ENCODE measurements at places on chromosomes 13 and 19.

DNA sequence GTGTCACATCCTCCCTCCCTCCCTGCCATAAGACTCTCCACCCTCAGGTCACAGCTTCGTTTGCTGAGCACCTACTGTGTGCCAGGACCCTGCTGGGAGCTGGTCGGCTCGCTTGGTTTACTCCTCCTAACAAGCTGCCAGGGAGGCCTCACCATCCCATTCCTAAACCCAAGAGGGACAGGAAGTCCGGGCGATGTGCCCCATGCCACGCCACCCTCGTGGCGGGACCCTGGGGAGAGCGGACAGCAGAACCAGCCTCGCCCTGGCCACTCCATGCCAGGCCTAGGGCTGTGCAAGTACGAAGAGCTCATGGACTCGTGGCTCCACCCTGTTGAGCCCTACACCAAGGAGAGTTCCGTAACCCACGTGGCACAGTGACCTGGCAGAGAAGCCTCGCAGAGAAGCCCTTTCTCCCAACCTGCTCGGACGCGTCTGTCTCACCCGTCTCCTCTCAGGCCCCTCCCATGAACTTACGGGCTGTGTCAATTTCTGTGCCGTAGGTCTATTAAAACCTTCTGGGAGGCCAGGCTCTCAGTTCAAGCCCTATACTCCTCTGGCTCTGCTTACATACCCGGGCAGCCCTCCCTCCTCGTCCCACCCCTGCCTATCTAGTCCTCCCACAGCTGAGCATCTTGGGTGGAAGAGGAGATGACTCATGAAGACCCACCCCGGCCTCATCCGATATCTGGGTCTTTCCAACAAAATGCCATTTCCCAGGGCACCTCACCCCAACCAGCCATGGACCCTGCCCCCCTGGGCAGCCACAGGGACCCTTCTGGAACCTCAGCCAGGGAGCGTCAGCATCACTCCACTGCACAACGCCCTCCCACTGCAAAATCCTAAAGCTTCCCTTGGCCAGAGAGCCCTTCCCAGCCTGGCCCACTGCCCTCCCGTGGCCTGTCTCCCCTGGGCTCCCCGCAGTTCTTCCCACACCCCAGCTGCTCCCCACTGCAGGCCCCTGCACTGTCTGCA lies 2.6 kb downstream of the UBXN6 start:
- no peak for DNase-seq

- DNase-seq, result no peak
These were observed 282.1 kb downstream of the TDRD3 start for GRCh38 chr13:60679131-60679530.

DNA sequence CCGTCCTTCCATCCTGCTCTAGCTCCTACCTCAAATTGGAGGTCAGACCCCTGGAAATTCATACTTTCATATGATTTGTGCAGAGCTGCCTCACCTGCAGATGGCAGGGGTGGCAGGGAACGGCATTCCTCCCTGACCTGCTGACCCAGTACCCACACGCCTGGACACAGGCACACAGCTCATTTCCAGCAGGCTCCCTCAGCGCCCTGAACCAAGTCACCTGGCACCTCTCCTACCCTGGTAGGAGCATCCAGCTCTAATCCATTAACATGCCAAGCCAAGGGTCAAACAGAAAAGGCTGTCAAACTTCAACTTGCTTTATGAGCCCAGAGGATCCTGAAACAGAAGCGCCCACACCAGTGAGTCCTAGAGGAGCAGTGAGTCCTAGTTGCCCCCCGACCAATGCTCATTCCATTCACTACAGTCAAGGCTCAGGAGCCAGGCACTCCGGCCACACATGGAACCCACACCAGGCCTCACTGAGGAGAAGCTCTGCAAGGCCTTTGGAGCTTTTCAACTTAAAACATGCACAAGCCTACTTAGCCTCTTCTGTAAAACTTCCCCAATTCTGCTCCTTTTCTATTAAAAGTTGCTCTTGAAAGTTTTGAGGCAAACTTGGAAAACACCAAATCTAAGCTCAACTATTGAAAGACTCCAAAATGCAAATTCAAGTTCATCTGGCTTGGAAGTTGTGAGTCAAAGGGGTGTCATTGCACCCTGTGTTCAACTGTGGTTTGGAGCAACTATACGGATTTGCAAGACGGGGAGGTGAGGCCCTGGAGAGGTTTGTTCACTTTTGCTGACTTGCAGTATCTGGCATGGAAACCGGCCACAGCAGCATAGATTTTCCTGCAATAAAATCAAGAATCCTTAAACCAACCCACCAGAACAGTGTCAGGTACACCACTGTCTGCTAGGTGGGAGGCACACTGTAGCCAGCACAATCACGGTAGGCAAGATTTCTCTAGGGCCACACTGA lies 96.7 kb downstream of the CRYL1 start:
- no peak for DNase-seq

DNA sequence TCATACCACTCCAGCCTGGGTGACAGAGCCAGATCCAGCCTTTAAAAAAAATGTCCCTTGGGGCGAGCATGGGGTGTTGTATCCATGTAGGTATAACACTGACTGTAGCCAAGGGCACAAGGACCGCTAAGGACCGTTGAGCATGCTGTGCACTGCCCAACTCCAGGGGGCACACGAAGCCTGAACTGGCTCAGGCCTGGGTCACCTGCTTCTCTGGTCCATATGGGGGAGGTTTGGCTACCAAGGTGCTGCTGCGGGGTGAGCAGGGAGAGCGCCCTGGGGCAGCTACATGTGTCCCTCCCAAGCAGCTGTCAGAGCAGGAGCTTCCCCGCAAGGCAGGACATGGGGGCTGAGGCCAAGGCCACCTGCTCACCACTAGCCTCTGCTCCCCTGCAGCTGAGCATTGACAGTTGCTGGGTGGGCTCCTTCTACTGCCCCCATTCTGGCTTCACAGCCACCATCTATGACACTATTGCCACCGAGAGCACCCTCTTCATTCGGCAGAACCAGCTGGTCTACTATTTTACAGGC lies 16.3 kb downstream of the CATSPERG start:
- DNase-seq, result no peak

- no peak for DNase-seq
These were observed 39.7 kb upstream of the PEPD start for GRCh38 chr19:33561261-33561660.

DNA sequence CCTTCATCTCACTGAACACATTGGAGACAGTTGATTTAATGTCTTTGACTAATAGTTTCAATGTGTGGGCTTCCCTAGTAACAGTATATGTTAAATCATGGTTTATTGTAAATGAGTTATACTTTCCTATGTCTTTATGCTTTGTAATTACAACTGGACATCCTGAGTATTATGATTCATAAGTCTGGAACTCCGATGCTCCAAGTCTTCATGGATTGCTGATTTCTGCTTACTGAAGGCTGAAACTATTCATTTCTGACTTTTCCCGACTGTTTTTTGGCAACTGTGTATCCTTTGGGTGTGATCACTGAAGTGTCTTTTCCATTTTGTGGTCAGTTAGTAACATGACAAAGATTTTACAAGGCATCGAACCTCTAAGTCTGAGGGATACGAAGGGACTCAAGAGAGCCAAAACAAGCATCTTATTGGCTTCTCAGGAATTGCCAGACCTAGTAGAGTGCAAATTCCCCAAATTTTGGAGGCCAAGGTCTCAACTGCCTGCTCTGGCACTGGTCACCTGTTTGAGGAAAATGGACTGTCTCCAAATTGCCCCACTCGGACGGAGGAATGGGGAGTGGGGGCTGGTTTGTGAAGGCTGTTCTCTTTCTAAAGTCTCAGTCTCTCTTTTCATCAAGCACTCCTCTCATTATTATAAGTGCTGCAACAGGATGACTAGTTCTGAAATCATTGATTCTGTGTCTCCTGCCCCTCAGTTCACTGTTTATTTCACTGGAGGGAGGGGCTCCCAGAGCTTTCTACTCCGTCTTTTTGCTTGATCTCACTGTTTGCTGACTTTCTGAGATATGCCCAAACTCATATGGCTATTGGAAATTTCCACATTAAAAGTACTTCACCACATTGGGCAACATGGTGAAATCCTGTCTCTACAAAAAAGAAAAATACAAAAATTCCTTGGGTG lies 20.2 kb upstream of the CD70 start:
- DNase-seq, result no peak

DNA sequence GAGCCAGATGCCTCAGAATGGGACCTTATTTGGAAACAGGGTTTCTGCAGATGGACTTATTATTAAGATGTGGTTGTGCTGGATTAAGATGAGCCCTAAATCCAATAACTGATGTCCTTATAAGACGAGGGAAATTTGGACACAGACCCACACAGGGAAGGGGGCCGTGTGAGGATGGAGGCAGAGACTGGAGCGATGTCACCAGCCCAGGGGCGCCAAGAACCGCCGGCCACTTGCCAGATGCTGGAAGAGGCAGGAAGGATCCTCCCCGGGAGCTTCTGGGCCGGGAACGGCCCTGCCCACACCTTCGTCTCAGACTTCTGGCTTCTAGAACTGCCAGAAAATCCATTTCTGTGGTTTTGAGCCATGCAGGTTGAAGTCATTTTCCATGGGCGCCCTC lies 26.6 kb downstream of the GNG7 start:
- DNase-seq, result no peak

DNA sequence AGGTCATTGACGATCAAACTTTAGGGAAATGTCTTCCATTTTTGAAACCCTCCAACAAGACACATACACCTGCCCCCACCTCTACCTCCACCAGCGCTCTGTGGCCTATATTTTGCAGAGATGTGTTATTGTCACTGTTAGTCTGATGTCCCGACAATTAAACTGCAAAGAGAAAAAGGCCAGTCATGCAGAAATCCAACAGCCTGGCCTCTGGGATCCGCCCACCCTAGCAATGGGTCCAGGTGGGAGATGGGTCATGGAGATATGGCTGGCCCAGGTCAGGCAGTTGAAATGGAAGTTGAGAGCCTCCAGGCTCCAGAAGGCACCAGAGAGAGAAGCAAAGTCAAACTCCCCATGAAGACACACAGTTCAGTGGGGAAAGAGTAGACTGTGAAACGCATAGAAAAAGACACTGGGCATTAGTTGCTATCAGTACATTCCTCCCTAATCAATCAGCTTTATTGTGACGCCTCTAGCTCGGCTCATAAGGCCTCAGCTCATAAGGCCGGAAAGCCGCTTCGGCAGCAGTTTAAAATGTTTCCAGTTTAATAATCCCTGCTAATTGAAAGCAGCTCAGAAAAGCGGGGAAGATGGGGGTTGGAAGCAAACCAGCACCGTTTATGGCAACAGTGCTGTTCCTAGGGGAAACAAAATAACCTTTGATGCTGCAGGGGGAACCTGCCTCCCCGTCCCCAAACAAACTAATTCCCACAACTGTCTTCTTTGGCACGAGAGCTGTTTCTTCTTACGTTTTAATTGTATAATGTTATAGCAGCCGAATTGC lies 239.7 kb upstream of the ZNF507 start:
- DNase-seq, result no peak

DNA sequence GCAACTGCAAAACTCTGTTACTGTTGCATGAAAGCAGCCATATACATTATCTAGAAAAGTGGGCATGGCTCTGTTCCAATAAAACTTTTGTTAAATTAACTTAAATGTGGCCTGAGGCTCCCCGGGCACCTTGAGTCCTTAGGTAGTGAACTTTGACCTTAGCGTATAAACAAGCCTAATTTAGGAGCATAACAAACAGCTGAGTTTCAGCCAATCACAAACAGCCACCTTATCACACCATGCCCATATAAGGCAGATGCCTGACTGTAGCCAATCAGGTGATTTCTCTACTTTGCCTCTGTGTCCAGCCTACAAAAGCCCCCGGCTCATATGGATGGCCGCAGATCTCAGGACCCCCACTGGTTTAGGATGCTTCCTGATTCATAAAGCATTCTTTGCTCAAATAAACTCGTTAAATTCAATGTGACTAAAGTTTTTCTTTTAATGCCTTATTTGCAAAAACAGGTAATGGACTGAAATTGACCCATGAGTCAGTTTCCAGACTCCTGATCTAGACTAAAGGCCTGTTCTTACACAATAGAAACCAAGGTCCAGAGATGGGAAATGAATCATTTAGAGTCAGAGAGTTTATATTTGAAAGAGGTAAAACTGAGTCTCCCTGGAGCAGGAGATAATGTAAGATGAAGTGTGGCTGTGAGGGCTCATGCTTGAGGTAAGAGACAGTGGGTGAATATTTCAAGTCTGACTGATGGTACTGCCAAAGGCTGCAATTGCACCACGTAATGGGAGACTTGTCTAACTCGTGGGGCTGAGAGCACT lies 130.2 kb downstream of the FGF9 start:
- no peak for DNase-seq

DNA sequence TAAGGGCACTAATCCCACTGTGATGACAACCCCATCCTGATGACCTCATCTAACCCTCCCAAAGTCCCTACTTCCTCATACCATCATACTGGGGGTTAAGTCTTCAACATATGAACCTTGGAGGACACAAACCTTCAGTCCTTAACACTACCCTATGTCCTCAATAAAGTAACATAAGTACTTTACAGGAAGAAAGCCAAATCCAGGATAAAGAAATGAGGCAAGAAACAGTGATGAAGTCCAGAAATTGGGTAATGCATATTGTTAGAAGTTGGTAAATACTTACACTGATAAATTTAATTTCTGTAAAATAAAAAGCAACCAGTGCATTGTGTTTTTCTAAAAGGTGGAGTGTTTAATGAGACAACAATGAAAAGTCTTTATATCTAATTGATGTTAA lies 284.8 kb upstream of the SOX21 start:
- no peak for DNase-seq

- no peak for DNase-seq
These were observed 76.6 kb downstream of the TNFSF11 start for GRCh38 chr13:42650506-42650905.

DNA sequence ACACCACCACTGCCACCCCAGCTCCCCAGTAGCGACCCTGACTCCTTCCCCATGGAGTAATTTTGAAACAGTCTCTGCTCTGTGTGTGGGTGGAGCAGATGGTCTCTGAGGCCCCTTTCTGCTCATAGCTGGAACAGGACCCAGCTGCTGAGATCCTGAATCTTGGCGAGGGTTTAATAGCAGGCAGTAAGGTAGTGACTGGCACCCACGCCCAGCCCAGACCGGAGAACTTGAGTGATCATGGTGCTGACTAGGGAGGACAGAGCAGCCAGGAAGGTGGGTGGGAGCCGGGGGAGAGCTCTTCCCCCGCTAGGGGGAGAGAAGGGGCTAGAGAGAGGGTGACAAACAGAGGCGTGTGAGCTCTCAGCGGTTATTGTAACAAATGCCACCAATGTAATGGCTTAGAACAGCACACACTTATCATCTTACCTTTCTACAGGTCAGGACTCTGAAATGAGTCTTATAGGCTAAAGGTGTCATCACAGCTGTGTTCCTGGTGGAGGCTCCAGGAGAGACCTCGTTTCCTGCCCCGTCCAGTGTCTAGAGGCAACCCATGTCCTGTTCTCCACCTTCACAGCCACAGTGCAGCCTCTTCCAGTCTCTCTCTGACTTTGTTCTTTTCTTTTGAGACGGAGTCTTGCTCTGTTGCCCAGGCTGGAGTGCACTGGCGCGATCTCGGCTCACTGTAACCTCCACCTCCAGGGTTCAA lies 7.2 kb upstream of the ACER1 start:
- DNase-seq, result no peak

GRCh38 chr13:71979616-71980015 lies 112.6 kb upstream of the DACH1 start:
- DNase-seq, result no peak
